LoVo (cell line): ENCODE measurements at places on chromosomes 13 and 19.

DNA sequence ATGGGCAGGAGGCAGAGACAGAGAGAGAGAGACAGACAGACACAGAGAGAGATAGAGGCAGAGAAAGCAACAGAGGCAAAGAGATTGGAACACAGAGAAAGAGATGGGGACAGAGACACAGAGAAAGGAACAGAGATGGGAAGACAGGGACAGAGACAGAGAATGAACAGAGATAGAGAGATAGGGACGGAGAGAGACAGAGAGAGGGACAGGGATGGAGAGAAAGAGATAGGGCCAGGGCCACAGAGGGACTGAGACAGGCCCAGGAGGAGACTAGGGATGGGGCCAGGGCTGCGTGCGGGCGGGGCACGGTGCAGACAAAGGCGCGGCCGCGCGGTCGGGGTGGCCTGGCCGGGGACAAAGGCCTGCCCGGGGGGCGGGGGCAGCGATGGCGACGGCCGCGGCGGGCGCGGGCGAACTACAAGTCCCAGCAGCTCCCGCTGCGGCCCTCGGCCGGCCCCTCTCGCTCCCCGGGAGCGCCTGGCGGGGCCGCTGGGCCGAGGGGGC is at the start of gene ZNF358:
ZNF358 (plus strand) TSS at position 459 of the 507 bp plus-strand sequence. CDS start 3,140 bp downstream, outside the sequence.
- DNase-seq, result peak; percentile 75

DNA sequence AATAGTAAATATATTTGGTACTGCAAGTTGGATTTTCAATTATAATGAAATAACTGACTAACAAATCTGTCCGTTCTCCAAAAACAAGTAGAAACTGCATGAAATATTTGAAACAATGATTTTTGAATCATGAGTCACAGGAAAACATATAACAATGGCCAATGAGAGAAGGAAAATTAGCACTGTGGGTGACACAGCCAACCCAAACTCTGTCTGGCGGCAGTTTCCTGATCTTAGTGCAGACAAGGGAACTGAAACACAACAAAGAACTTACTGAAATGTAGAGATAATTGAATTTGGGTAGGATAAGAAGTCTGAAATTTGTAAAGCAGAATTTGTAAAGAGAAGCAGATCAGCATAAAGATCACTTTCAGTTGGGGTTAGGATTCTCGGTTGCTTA is 2743.3 kb upstream of the PCDH20 start:
- DNase-seq, result no peak

DNA sequence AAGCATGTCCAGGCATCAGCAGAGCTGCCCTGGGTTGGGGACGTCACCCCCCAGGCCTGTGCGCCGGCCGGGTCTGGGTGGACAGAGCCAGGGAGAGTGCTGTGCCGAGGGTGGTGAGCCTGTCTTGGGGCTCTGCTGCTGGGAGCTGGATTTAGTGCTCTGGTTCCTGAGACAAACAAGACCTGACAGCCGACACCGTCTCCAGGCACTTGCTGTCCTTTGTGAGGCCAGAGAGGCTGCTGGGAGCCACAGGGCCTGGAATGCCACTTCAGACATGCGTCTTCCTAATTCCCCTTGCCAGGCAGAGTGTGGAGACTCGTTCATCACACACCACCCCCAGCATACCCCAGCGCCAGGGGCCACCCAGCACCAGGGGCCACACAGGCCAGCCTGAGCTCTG is 165.8 kb downstream of the KDM4B start:
- no peak for DNase-seq

DNA sequence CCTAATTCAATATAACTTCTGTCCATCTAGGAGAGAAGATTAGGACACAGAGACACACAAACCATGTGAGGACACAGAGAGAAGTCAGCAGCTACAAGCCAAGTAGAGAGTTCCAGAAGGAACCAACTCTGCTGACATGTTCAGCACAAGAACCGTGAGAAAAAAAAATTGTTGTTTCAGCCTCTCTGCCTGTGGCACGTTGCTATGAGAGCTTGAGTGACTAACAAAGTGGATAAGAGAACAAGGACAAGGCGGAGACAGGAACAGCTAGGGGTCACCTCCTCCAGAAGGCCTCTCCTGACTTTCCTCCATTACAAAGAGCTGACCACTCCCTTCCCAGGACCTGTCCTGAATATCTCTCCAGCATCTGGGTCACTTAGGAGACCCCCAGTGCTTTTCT is 5.6 kb upstream of the SIGLEC12 start:
- no peak for DNase-seq

DNA sequence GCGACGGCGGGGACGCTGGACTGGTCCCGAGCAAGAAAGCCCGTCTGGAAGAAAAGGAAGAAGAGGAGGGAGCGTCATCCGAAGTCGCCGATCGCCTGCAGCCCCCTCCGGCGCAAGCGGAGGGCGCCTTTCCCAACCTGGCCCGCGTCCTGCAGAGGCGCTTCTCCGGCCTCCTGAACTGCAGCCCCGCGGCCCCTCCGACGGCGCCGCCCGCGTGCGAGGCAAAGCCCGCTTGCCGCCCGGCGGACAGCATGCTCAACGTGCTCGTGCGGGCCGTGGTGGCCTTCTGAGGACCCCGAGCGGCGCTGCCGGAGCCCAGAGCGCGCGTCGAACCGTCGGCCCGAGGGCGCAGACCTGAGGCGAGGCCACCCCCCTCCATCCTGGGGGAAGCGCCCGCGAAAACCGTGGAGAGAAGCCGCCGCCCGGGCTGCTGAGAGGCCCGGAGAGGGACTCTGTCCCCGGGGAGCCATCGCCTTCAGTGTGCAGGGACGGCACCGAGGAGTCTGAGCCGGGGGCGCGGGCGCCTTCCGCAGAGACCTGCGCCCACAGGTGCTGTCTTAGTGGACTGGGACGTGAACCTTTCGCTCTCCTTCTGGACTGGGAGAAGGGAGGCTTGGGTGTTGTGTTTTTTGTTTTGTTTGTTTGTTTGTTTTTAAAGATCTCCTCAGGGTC is 3.5 kb downstream of the IER2 start:
- peak; percentile 15 for DNase-seq
